ENCODE measurements at places on chromosomes 4 and X.

DNA sequence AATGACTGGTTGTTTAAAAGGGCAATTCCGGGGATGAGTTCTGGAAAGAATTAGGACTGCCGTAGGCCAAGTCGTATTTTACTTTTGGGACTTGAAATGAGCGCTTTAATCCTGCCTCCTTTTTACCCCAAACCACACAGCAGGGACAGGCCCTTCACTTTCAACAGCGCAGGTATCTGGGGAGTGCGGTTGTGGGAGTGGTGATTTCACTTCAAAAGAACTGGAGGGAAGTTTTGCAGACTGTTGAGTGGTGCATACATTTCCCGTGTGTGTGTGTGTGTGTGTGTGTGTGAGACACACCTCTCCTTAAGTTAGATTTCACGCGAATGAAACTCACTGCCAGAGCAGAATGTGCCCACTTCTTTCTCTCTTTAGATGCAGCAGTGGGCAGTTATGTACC is 2.8 kb downstream of the NHS start:
- DNase-seq: peak; percentile 10

DNA sequence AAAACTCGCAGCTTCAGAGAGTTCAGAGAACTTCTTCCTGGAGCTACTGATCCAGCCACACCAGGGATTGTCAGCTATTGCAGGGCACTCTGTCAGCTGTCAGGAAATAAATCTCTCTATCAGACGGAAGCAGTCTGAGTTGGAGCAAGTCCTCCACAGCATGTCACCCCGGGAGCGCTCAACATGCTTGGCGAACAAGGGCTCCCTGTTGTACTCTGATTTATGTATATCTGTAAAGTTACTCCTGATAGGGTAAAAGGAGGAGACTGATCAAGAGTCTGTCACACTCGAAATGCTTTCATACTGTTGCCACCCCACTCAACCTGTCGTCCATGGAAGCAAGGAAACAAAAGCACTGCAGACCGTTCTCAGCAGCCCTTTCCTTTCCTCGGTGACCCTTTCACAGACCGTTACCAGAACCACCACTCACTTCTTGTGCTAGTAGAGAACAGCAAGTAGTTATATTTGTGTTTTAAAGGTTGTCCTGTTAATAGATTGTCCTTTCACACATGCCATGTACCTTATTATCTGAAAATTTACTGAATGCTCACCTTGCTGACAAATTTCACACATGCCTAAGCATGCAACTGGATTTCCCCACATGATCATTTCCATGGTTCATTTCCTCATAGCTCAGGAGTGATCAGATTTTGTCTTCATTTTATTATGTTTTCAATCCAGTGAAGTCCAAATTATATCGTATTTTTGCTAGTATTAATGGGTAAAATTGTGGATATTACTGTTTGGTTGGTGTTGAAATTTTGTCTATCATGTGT is 2108.9 kb upstream of the TENM3 start:
- DNase-seq: no peak

DNA sequence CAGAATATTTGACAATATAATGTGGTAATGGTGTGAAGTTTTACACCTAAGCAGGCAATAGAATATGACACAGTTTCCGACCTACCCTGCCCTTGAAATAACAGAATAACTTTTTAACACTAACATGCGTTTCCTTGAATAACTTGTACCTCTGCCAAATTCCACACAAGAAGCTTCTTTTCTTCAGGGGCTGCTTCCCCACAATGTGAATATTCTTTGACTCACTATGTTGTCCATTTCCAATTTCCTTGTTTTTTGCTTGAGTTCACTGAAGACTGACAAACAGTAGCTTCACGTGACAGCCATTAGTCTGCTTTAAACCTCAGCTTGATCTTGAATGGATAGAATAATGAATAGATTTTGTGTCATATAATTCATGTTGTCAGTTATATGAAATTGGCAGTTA is 14.3 kb downstream of the SHROOM3 start:
- DNase-seq: no peak

GRCh38 chrX:132226169-132226568 is 6.9 kb upstream of the RAP2C start:
- DNase-seq: no peak

GRCh38 chr4:22428441-22428840 is 87.4 kb downstream of the ADGRA3 start:
- DNase-seq: no peak

DNA sequence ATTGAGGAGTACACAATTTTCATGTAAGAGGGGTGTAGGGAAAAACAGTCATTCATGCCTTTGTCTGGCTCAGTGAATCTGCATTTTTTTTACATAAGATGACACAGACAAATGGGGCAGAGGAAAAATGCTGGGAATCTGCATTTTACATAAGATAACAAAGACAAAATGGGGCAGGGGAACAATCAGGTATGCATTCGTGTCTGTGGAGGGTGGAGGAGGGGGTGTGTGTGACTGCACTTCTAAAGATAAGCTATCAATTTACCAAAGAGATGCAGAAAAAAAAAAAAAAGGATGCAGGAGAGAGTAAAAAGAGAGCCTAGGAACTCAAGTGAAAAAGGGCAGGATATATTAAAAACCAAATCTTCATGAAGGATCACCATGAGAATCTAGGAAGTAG is 637.4 kb downstream of the ZNF674 start:
- no peak for DNase-seq

GRCh38 chr4:14340321-14340720 is 662.0 kb upstream of the CPEB2 start:
- DNase-seq: no peak

DNA sequence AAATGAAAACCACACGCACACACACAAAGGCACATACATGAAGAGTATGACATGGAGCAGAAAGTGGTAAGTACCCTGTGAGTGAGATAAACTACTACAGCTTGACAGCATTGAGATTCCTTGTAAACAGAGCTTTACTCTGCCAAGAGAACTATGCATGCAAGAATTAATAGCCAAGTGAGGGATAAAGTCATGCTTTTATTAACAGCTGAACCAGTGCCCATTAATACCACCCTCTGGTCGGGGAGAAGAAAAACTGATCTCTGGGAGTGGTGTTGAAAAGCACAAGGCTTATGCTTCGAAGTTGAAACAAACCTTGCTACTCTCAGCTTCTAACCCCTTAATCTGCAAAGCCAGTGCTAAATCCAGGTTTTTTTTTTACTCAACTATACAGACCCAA is 95.9 kb upstream of the C1QTNF7 start:
- no peak for DNase-seq

- no peak for DNase-seq
Observed at GRCh38 chrX:56798866-56799758, 70.1 kb downstream of the NBDY start.

- no peak for DNase-seq
Observed at GRCh38 chr4:3676907-3677747, 89.1 kb upstream of the ADRA2C start.

- no peak for DNase-seq
Observed at GRCh38 chrX:155027509-155028066, 944 bp downstream of the FUNDC2 start.

- no peak for DNase-seq
Observed at GRCh38 chr4:187780070-187780469, 215.5 kb upstream of the ZFP42 start.

DNA sequence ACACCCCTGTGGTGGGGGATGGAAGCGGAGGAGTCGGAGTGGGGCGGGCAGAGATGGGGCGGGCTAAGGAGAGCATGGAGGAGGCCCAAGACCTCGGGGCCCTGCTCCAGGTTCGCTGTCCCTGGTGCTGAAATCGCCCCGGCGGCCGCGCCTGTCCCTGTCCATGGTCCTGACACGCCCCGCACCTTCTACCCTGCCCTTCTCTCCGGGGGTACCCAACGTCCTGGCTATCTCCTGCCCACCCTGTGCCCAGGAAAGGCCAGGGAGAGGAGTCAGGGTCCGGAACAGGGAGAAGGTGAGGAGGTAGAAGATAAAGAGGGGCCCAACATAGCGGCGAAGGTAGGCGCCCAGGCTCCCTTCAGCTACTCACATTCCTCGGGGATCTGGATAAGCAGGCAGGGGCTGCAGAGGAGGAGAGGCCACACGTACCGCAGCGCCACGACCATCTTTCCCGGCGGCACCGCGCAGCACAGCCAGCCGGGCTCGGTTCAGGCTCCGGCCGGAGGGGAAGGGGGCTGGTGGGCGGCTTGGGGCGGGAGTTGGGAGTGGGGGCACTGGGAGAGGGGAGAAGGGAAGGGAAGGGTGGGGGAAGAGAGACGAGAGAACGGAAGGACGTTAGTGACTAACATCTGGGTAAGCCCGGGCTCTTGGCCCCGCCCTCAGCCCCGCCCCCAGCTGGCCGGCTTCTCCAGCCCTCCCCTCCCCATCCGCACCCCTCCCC is 10.4 kb downstream of the L1CAM start:
- DNase-seq: peak; percentile 67

- DNase-seq: no peak
Observed at GRCh38 chr4:54942721-54943120, 182.7 kb downstream of the KDR start.

GRCh38 chr4:17055788-17056187 is 157.3 kb upstream of the LDB2 start:
- no peak for DNase-seq

DNA sequence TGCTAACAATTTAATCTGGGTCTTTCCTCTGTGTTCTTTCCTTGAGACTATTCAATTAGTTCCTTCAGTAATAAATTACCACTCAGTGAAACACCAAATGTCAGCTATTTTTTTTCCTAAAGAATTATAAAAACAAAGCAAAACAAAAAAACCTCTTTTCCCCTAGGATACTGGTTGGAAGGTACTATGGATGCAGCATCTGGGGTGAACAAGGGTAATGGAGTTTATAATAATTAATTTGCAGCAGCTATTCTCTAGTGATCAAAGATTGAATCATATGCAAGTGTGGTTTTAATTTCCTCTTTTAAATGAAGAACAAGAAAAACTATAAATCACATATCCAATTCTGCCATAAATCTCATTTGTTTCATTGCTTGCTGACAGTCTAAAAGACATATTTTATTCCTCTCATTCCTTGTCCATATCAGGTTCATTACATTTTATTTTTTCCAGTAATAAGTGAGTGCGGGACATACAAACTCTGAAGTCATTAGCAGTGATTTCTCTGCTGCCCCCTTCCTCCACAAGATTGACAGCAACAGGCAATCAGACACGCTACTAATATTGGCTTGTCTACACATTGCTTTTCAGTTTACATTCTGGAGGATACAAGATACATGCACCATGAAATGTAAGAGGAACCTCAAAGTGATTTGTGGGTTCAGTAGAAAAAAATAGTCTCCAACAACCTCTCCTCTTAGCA is 1093.4 kb upstream of the SLIT2 start:
- DNase-seq: no peak

DNA sequence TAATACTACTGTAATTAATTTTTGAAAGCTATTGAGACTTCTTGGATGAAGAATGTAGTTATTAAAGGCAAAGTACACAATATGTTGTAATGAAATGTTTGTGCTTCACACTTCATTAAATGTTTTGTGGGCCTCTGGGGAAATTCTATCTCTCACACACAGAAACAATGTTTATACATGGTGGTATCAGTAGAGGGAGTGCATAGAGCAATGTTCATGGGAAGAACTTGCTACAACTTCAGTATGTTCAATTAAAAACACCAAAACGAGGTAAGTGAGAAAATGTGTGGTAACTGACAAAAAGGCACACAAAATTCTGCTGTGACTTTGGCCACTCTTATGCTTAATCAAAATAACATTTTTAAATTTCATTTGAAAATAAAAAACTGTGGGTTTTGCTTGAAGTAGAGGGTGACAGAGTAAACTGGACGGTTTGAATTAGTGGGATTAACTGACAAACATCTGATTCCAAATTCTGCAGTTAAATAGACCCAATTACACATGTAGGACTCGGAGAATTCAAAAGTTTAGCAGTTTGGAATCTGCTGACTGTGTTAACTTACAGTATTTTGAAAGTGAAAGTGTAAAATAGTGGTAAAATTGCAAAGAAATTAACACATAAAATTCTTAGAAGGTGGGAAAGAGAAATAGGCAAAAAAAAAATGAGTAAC is 111.4 kb upstream of the TTC29 start:
- no peak for DNase-seq

- no peak for DNase-seq
Observed at GRCh38 chr4:10509733-10510132, 52.5 kb upstream of the ZNF518B start.

DNA sequence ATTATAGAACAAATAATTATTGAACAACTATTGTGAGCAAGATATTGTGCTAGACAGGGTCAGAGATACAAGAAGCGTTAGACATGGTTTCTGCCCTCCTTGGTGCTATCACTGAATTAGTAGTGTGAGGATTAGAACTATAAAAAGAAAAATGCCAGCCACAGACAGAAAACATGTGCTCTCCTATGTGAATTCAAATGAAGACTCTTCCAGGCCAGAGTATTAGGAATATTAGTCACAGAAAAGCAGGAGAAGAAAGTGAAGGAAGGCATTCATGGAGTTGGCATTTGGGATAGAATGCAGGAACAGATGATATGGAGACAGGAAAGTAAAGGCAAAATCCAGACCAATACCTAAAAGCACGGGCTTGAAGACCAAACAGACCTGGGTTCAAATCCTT is 179.6 kb upstream of the TENM3 start:
- no peak for DNase-seq

DNA sequence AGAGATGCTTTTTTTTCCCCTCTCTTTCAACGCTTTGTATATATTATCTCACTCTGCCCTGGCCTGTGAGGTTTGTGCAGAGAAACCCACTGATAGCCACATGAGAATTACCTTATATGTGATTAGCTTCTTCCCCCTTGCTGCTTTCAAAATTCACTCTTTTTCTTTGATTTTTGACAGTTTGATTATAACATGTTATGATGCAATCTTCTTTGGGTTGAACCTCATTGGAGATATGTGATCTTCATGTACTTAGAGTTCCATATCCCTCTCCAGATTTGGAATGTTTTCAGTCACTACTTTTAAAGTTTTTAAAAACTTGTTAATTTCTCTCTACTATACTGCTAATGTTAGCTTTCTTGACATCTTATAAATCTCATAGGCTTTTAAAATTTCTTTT is 479.5 kb upstream of the AGA start:
- no peak for DNase-seq

- no peak for DNase-seq
Observed at GRCh38 chr4:1329408-1330371, 17.3 kb upstream of the UVSSA start.

GRCh38 chr4:52234561-52235440 is 183.7 kb downstream of the SPATA18 start:
- DNase-seq: no peak

- DNase-seq: no peak
Observed at GRCh38 chr4:10732914-10733415, 48.4 kb upstream of the CLNK start.

DNA sequence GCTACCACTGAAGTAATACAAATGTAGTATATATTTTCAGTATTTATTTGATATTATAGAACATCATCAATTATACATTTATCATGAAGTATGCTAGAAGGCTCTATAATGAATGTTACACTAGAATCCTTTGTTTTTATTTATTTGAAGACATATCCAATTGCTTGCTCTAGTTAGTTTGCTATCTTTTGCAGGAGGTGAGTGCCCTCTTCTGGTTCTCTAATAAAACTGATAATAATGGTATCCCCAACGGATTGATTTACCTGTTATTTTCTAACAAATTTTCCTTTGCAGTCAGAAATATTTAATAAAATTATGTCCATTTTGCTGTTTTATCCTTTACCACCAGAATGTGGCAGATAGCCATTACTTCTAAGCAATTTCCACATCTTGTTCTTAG is 274.3 kb upstream of the TACR3 start:
- DNase-seq: no peak

Data from stimulated activated CD4-positive, alpha-beta T cell treated with anti-CD3 and anti-CD28 coated beads, Interleukin-12 subunit alpha, Interleukin-12 subunit beta, amount 100 ng/mL, for 48 hours (primary cell).